ENCODE measurements at places on chromosomes 5 and 9. TPM values are rescaled to one million over a fixed set of nuclear protein-coding genes. Genes with fewer than 3 reads are reported as not detected.

GRCh38 chr9:16575142-16575985 lies 295.1 kb downstream of the BNC2 start:
- no peak for DNase-seq

DNA sequence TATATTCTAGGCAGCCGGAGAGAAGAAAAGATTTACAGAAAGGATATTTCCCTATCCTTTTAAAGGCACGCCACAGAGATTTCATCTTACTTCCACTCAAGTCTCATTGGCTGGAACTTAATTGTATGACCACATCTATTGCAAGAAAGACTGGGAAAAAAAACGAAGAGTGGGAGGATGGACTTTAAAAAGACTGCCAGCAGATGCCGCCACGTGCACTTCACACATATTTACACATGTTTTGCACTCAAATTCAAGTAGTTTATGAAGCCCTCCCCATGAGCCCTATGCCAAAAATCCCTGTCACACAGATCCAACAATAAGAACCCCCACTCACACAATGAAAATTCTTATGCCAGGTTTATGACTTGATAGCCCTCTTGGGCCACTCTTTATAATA lies 138.5 kb upstream of the TYRP1 start:
- no peak for DNase-seq

- no peak for DNase-seq
These were observed 13.1 kb downstream of the LRRC26 start for GRCh38 chr9:137156567-137157375.

GRCh38 chr5:126274076-126274762 lies 149.0 kb upstream of the GRAMD2B start:
- no peak for DNase-seq

DNA sequence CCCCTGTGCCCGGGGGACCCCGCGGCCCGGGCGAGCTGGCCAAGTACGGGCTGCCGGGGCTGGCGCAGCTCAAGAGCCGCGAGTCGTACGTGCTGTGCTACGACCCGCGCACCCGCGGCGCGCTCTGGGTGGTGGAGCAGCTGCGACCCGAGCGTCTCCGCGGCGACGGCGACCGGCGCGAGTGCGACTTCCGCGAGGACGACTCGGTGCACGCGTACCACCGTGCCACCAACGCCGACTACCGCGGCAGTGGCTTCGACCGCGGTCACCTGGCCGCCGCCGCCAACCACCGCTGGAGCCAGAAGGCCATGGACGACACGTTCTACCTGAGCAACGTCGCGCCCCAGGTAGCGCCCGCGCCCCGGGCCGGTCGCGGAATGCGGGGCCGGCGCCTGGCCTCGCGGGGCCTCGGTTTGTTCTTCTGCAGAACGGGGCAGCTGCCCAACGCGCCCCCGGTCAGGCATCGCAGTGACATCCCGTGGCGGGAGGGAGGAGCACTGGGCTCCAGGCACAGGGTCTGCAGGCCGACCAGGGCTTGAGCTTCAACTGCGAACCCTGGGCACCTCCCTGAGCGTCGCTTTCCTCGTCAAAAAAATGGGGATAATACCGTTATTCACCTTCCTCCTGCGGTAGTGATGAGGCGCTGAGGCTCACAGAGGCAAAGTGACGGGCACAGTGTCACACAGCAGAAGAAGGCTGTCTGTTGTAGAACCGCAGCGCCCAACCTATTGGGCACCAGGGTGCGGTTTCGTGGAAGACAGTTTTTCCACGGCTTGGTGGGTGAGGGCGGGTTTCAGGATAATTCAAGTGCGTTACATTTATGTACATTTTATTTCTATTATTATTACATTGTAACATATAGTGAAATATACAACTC lies 777 bp downstream of the ENDOG start:
- no peak for DNase-seq

DNA sequence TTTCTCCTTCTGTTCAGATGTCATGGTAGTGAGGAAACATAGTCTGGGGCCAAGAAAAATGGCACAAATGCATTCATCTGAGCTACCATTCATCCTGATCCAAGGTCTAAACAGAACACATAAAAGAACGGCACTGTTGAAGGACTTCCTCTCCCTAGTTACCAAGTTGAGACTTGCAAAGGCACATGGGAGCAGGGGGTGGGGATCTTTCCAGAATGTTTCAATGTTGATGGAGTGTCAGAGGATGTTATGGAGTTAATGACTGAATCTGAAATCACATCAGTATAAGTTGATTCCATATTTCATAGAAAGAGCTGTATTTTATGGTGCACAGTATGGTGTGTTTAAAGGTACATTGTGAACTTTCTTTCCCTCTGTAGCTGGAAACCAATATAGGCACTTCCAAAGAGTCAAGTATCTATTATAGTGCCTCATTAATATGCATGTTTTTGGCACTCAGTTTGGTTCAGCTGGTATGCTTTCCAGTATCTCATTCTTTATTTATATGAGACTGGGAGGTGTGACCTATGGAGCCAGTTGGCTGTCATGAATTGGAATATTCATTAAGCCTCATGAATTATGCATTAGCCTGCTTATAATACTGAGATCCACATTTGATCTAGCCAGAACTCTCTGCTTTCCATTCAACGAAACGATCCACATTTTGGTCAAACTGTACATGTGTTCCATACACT lies 603.0 kb downstream of the NR2F1-AS1 start:
- DNase-seq: no peak

DNA sequence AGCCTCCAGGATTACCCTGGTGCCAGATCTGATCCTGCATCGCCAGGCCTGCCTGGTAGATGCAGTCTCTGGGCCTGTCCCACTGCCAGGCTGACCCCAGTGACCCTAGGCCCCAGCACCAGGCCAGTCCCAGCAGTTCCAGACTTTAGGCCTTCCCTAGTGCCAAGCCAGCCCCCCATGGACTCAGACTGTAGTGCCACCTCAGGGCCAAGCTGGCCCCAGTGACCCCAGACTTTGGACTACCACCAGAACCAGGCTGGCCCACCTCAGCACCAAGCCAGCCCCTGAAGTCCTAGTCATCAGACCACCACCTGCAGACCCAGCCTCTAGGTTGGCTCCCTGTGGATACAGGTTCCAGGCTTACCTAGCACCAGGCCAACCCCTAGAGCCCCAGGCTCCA lies 142.5 kb downstream of the PJA2 start:
- DNase-seq: no peak

GRCh38 chr9:136769710-136770191 lies 5.4 kb upstream of the LCN15 start:
- DNase-seq: no peak

DNA sequence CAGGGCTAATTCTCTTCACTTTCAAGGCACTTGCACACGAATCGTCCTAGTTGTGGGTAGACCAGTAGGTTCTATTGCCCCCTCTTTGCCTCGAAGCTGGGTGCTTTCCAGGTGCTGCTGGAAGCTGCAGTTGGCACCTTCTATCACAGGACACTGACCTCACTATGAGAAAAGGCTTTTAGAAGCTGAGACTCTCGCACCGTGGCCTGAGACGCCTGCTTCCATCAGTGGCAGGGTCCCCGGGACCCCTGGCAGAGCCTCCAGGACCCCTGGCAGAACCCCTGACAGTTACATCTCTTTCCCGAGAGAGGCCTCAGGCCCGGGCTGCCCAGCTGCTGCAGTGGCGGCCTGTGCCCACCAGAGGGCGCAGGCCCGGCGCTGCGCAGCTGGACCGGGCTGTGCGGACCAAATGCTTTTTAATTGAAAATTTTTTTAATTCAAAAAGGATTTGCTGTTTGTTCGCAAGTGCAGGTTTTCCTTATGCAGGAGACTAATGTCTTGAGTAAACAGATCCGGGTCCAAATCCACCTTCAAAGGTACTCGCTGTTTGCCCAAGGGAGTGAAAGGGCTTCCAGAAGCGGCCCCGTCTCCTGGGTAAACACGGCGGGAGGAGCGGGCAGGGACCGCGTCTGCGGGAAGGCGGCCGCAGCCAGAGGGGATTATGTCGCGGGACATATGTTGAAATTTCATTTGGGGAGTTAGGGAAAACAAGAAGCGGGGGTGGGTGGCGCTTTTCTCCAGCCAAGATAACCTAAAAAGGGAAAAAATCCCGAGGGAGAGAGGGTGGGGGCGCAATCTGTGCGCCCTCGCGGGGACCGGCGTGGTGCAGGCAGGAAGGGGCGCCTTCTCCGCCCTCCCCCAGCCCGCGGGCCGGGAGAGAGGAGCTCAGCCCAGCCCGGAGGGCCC lies 114.5 kb upstream of the LMX1B start:
- DNase-seq: peak; percentile 83

PSD2 gene
- total RNA-seq: 0.57 TPM

CACFD1 gene
- 28.9 TPM for total RNA-seq

APBA1 gene
- 5.1 TPM for total RNA-seq

ATP10B gene
- total RNA-seq: not detected

PLPP7 gene
- 0.73 TPM for total RNA-seq

KIF3A gene
- total RNA-seq: 21.9 TPM

TLX3 gene
- total RNA-seq: not detected

MOCS2 gene
- total RNA-seq: 31.7 TPM

Data from osteocyte (in vitro differentiated cells).